Activated CD4-positive, CD25-positive, alpha-beta regulatory T cell treated with anti-CD3 and anti-CD28 coated beads, Interleukin-2, amount 50 U/mL, for 24 hours (primary cell): ENCODE measurements at places on chromosomes 7 and 10.

- ATAC-seq = no peak
Measured at GRCh38 chr7:90274161-90274560, 29.2 kb downstream of the CFAP69 start.

DNA sequence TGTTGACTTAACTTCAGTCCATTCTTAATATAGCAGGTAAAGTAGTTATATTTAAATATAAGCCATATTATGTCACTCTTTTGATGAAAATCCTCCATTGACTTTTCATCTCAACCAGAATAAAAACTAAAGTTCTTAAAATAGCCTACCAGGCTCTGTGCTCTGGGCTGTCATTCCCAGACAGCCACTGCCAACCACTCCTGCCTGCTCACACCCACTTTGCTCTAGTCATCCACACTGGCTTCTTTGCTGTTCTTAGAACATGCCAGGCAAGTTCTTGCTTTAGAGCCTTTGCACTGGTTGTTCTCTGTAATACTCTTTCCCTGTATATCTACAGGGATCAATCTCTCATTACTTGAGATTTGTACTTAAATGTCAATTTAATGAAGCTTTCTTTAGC is 80.6 kb downstream of the ZEB1 start:
- no peak for ATAC-seq

DNA sequence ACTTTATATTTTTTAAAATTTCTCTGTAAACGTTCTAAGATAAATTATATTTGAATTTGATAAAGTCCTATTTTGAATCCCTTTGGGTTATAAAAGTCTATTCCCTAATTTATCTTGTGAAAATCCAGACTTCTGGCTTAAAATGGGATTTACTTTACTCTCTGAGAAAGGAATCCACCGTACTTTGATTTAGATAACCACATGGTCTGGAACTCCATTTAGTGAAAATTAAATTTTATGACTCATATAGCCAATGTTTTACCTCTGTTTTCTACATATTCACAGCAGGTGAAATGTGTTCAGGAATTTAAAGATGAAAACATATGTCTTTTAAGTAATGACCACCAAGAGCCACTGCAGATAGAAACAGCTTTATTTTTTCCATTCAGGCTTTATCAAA is 141.8 kb upstream of the FGFR2 start:
- ATAC-seq = no peak

DNA sequence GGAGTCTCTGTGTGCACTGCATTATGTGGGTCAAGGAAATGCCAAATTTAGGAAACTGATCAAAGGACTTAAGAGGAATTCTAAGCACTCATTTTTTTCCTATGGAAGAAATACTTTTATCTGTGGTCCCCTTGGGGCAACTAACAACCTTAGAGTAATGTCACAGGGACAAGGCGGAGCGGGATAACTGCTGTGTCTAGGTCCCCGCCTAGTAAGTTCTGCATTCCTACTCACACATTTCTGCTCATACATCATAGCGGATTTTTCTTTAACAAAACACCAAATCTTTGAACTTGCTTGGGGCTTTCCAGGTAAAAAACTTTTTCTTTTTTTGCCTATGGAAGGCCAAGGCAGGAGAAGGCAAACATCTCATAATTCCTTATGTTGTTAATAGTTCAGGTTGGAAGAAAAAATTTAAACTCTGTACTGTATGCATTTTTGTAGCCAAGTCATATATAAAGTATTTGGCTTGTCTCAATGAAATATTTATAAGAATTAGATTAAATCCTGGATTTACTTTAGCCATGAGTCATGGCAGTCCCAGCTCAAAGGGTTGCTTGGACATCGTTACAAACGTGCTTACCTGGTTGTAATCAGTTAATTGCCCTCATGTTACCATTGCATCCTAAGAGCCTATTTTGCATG is 285.0 kb downstream of the PHTF2 start:
- ATAC-seq = no peak

GRCh38 chr10:126910798-126911197 is 5.6 kb downstream of the DOCK1 start:
- ATAC-seq = no peak
